ENCODE measurements at places on chromosomes 3 and 15.

- no peak for DNase-seq
These were observed 160.1 kb downstream of the ARRDC4 start for GRCh38 chr15:98120561-98120960.

DNA sequence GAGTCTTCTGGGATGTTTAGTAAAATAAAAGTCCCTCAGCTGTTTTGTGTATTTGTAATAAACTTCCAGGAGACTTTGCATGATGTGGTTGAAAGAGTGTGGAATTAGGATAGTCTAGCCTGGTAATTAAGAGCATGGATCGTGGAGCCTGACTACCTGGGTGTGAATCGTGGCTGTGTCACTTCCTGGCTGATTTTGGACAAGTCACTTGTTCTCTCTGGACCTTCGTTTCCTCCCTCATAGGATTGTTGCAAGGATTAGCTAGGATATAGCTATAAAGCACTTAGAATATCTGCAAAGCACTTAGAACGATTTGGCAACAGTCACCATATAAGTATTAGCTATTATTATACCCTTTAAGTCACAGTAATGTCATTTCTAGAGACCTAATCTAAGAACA lies 40.2 kb downstream of the SLMAP start:
- no peak for DNase-seq

- DNase-seq, result no peak
These were observed 4.0 kb upstream of the WDR49 start for GRCh38 chr3:167657684-167658225.

GRCh38 chr3:11826628-11827265 lies 19.9 kb downstream of the TAMM41 start:
- DNase-seq, result no peak

DNA sequence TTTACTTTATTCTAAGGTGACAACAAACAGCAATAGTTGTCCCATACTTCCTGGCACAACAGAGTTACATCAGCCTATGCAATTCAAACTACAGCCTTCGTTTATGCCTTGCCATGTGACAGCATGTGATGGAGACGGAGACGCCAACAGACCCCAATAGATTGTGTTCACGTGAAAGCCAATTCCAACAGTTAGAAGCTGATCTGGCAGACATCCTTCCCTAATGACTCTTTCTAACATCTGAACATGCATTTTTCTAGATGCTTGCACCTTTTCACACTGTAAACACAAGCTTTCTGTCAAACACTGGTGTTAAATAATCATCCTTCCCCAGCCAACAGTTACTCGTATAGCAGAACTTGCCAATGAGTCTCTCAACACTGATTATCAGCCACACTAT lies 694.4 kb upstream of the ALCAM start:
- no peak for DNase-seq

GRCh38 chr3:41447701-41448100 lies 248.4 kb downstream of the CTNNB1 start:
- no peak for DNase-seq

- DNase-seq, result no peak
These were observed 94.7 kb downstream of the SSR3 start for GRCh38 chr3:156460206-156460611.

GRCh38 chr3:195185583-195185982 lies 85.4 kb downstream of the XXYLT1 start:
- no peak for DNase-seq

- DNase-seq, result no peak
These were observed 68.8 kb downstream of the SCN5A start for GRCh38 chr3:38580450-38581382.

DNA sequence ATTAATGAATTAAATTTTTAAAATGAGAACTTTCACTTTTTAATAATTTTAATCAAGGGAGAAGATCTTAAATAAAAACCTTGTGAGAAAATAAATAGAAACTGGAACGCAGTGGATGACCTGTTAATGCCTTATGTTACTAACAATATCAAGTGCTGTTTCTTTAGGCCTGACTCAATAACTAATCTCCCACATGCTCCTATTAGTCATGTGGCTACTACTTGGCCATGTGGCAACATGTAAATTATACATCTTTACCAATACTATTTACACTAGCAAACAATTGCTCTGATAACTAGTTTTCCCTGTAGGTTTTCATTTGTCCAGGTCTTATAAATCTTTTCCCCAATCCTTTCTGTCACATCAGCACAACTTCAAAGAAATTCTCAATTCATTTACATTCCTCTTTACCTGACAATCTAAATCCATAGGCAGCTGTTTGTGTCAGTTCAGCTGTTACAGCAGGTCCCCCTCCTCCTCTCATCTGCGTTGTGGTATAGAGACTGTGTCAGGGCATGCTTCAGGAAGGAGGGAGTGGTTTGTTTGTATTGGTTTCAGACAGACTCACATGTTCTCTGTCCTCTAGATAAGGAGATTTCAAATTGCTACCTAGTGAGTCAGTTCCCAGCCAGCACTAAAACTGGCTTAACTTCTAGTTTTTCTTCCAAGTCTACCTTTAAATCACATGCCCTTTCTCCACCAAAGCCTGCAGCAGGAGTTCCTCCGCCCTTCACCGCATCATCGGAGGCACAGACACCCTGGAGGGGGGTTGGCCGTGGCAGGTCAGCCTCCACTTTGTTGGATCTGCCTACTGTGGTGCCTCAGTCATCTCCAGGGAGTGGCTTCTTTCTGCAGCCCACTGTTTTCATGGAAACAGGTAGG lies 11.3 kb upstream of the C3orf52 start:
- DNase-seq, result peak; percentile 20

DNA sequence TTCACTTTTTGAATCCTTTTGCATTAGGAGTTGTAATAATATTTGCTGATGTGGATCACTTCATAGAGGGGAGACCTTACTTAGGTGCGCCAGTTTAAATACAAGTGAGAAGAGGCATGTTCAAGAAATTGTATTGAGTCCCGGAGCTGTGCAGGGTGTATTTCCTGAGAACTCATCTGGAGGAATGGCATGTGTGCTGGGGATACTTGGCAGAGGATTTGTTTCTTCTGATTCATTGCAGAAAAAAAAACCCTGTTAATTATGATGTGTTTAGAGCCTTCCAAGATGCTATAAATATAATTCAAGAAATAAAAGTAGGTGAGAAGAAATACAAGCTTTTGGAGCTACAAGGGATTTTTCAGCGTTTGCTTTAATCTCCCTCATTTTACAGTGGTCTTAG lies 97.6 kb downstream of the TPRG1 start:
- DNase-seq, result no peak

GRCh38 chr3:53725387-53725995 lies 120.7 kb downstream of the CHDH start:
- DNase-seq, result no peak

DNA sequence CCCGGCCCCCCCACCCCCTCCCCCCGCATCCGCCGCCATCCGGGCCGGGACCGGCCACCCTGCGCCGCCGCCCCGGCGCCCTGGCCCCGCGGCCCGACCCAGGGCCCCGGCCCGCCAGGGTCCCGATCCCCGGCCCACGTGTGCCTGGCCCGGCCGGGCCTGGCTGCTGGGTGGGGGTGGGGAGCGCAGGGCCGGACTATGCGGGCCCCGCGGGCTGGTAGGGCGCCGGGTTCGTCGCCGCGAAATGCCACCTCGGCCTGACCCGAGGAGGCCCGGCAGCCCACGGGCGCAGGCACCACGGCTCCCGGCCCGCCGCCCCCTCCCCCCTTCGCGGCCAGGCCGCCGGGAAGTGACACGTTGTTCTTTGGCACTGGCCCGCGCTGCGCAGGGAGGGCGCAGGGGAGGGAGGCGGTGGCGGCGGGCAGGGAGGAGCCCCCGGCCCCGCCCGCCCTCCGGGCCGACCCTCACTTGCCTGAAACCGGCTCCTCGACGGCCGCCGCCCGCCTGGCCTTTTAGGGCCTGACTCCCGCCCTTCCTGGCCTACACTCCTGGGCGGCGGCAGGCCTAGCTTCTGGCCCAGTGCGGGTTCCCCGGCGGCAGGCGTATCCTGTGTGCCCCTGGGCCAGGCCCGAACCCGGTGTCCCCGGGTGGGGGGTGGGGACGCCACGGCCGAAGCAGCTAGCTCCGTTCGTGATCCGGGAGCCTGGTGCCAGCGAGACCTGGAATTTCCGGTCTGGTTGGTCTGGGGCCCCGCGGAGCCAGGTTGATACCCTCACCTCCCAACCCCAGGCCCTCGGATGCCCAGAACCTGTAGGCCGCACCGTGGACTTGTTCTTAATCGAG lies 515 bp downstream of the EIF4G1 start:
- DNase-seq, result peak; percentile 54

DNA sequence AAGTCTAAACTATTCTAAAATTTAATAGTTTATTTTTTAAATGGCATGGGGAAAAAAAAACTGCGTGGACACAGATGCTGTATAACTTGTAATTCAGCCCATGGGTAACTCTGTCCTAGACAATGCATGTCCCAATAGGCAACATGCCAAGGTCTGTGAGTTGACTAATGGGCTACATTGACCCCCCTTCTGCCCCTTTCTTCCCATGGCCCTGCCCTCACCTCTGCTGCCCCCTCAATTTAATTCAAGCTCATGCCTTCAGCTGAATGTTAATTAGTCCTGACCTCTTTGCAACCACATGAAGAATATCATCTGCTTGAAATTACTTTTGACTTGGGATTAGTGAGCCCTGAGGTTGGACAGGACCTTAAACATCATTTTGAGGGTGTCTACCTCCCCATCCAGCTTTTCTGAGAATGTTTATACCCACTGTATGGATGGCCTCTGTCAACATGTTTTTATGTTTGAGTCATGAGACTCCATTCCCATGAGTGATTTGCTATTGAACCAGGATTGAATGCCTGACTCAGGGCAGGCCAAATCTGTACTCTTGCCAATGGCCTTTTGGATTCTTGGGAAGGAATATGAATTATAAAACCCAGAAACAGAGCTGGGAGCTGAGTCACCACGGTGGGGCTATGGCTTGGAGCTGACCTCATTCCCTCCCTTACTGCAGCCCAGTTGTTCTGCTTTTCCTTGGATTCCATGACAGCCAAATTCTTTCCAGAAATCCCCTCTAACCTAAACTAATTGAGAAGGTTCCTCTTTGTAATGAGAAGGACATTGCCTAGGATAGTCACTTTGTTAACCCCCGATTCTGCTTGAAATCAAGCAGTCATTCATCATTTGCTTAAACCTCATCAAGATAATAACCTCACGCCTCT lies 33.5 kb upstream of the PDE8A start:
- no peak for DNase-seq

GRCh38 chr15:93146196-93146595 lies 57.2 kb upstream of the RGMA start:
- no peak for DNase-seq

DNA sequence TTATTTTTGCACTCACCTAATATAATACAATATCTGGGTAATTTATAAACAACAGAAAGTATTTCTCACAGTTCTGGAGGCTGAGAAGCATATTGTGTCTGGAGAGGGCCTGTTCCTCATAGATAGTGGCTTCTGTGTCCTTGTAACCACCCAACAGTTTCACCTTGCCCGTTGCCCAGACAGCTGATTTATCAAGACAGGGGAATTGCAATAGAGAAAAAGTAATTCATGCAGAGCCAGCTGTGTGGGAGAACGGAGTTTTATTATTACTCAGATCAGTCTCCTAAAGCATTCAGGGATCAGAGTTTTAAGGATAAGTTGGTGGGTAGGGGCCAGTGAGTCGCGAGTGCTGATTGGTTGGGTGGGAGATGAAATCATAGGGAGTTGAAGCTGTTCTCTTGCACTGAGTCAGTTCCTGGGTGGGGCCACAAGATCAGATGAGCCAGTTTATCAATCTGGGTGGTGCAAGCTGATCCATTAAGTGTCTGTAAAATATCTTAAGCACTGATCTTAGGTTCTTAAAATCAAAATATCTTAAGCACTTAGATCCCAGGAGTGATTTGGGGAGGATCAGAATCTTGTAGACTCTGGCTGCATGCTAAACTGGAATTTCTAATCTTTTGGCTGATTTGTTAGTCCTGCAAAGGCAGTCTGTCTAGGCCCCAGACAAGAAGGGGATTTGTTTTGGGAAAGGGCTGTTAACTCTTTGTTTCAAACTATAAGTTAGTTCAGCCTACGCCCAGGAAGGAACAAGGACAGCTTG lies 33.9 kb upstream of the C15orf39 start:
- DNase-seq, result peak; percentile 23

GRCh38 chr3:170007031-170007663 lies 30.6 kb upstream of the GPR160 start:
- peak; percentile 62 for DNase-seq

DNA sequence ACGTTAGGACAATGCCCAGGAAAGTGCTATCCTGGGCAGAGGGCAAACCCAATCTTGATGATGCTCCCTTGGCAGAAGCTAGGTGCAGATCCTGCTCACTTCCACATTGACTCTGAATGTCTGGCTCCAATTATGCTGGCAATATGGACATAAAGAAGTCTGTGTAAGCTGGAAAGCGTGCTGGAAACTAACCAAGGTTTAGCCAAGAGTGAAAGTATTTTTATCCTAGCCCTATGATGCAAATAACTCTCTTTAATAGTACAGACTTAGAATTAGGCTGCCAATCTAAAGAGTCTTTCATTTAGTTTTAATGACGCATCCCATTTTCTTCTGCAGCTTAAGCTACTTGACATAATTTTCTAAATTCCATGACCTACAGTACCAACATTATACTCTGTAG lies 571.8 kb downstream of the TUSC7 start:
- DNase-seq, result no peak

DNA sequence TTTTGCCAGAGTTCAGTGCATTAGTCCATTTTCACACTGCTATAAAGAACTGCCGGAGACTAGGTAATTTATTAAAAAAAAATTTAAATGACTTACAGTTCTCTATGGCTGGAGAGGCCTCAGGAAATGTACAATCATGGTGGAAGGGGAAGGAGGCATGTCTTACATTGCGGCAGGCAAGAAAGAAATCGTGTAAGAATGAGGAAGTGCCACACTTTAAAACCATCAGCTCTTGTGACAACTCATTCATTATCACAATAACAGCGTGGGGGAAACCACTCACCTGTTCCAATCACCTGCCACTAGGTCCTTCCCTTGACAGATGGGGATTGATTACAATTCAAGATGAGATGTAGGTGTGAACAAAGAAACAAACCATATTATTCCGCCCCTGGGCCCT lies 1361.4 kb downstream of the NSUN3 start:
- no peak for DNase-seq

GRCh38 chr3:195226900-195227447 lies 44.0 kb downstream of the XXYLT1 start:
- no peak for DNase-seq

DNA sequence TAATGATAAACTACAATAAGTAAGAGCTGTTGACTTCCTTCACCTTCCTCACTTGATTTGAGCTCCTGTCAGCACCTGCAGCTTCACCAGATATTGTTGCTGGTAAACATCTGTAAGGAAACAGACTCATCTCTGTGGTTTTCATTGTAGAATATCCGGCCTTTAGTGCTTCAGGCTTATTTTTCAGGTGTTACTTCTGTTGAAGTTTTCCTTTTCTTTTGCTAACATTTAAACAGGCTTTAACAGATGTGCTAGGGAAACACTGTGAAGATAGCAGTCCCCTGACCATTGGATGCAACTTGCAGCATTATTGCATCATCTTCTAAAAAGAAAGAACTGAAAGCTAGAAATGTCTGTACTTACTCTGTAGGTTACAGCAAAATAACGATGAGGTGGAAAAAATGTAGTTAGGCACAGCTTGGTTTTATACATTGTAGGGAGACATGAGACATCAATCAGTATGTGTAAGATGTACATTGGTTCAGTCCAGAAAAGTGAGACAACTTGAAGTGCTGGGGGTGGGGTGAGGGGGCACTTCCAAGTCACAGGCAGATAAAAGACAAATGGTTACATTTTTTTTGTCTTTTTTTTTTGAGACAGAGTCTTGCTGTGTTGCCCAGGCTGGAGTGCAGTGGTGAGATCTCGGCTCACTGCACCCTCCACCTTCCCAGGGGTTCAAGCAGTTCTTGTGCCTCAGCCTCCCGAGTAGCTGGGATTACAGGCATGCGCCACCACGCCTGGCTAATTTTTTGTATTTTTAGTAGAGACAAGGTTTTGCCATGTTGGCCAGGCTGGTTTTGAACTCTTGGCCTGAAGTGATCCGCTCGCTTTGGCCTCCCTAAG lies 10.2 kb downstream of the EDEM1 start:
- peak; percentile 83 for DNase-seq

Measured in activated CD4-positive, alpha-beta T cell treated with anti-CD3 and anti-CD28 coated beads, Interleukin-2, Interleukin-4, amounts not matched to agents 100 ng/mL and 50 ng/mL, durations not matched to agents 16 hours and 8 hours (primary cell).